Activated T-cell treated with anti-CD3 and anti-CD28 coated beads, Interleukin-2, amount 50 U/mL, for 72 hours (primary cell): ENCODE measurements at places on chromosomes 4 and X. TPM values are rescaled to one million over a fixed set of nuclear protein-coding genes. Genes with fewer than 3 reads are reported as not detected.

XAGE1A gene
- not detected for total RNA-seq

DNA sequence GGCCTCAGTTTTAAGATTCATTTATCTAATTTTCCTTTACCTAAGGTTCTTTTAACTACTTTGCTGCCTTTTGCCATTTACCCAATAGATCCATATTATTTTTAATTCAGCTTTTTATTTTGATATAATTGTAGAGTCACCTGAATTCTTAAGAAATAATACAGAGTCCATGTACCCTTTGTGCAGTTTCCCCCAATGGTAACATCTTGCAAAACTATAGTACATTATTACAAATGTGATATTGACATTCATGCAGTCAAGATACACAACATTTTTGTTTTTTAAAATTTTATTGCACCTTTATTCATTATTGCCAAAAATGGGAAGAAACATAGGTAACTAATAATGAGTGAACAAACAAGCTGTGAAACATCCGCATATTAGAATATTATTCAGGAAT is 208.7 kb upstream of the WDFY3 start:
- DNase-seq, result no peak

DNA sequence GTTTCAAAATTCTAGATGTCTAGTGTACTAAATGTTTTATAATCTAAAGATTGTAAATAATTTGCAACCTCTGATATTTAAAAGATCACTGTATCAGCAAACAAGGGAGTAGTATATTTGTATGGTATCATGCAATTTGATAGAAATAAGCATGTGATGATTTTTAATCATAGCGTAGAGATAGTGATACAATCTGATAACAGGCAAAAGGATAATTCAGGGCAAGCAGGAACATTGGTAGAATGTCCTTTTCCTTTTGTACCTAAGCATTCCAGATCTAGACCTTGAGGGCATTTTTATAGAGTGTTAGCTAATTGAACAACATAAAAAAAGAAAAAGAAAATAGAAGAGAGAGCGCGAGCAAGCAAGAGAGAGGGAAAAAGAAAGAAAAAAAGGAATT is 1.4 kb downstream of the ANK2 start:
- DNase-seq, result no peak

- no peak for DNase-seq
Measured at GRCh38 chr4:23986270-23986669, 96.4 kb upstream of the PPARGC1A start.
